ENCODE measurements at places on chromosomes 1 and 21.

DNA sequence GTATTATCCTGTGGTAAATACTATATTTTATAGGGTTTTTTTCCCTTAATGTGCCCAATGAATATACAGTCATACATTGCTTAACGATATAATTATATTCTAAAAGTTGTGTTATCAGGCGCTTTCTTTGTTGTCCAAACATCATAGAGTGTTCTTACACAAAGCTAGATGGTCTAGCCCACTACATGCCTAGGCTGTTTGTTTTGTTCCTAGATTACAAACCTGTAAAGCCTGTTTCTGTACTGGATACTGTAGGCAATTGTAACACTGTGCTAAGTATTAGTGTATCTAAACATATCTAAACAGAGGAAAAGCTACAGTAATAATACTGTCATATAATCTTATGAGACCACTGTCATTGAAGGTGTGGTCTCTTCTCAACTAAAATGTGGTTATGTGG is 242.6 kb upstream of the C1orf105 start:
- DNase-seq, result no peak

DNA sequence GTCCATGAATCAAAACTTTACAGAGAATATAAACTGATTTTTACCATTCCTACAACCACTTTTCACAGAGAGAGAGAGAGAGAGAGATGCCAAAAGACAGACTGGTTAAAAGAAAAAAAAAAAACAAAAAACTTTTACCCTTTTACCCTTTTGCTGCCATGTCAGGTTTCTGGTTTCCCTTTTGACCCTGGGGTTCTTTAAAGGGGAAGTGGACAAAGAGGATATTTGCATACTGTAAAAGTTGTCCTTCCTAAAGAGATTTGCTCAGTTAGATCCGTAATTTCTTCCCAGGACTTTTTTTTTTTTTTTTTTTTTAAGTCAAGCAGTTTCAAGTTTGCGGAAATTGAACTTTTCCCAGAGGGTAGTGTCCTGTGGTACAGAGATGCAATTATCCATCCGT is 287.8 kb upstream of the RGS18 start:
- no peak for DNase-seq

GRCh38 chr1:40394491-40395172 is 21.1 kb downstream of the SMAP2 start:
- peak; percentile 35 for DNase-seq

GRCh38 chr1:116711263-116711840 is 42.9 kb upstream of the CD2 start:
- no peak for DNase-seq

GRCh38 chr1:212042436-212042835 is 6.9 kb downstream of the DTL start:
- DNase-seq, result no peak

GRCh38 chr1:147246910-147247655 is 4.6 kb downstream of the CHD1L start:
- DNase-seq, result no peak

- no peak for DNase-seq
Measured at GRCh38 chr1:90434460-90434859, 282.6 kb downstream of the BARHL2 start.

DNA sequence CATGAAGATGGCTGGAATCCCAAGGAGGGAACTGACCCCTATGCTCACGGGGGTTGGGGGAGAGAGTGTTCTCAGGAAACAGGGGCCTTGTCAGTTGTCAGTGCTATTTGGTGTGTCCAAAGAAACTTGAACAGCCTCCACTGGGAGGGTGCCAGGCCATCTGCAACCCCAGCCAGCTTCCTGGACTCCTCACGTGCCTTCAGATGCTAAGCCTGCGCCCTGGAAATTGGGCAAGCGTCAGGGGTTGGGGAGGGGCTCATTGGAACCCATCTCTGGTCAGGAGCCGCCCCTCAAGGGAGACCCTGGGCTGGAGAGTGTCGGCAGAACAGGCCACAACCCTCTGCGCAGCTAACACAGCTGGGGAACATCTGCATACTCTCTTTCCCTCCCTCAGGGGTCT is 13.1 kb upstream of the LHX4 start:
- DNase-seq, result no peak

GRCh38 chr1:85289207-85289847 is 12.9 kb upstream of the BCL10 start:
- DNase-seq, result peak; percentile 49

GRCh38 chr1:167207940-167208623 is 12.6 kb upstream of the POU2F1 start:
- DNase-seq, result no peak

- no peak for DNase-seq
Measured at GRCh38 chr21:44267655-44268142, 6.0 kb upstream of the DNMT3L start.

GRCh38 chr1:152398812-152399698 is 15.0 kb downstream of the CRNN start:
- DNase-seq, result no peak

GRCh38 chr1:7325254-7325653 is 445.8 kb upstream of the VAMP3 start:
- no peak for DNase-seq

GRCh38 chr1:88063605-88064004 is 620.5 kb upstream of the PKN2 start:
- no peak for DNase-seq

- DNase-seq, result no peak
Measured at GRCh38 chr1:96240438-96240837, 481.1 kb upstream of the PTBP2 start.

- DNase-seq, result peak; percentile 82
Measured at GRCh38 chr21:42093991-42094421, 22.9 kb downstream of the UMODL1 start.

DNA sequence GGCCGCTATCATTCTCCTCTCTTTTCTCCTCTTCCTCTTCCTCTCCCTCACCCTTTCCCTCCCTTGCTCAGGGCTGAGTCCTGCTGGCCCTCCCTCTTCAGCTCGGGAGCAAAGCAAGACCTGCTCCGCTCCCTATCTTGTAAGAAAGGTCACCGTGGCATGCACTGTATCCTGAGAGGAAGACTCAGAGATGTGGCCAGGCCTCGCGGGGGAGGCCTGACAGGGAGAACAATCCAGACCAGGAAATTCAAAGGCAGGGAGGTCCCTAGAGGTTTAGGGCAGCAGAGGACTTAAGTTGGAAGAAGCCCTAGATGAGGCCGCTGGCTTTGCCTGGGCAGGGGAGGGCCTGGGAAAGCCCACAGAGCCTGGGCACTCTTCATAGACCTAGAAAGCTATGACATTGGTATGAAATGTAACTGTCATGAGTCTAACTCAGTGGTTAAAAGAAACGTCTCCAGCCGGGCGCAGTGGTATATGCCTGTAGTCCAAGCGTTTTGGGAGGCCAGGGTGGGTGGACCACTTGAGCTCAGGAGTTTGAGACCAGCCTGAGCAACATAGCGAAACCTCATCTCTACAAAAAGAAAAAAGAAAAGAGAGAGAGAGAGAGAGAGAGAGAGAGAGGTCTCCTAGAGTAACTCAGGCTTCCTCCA is 14.6 kb upstream of the PTAFR start:
- DNase-seq, result no peak

DNA sequence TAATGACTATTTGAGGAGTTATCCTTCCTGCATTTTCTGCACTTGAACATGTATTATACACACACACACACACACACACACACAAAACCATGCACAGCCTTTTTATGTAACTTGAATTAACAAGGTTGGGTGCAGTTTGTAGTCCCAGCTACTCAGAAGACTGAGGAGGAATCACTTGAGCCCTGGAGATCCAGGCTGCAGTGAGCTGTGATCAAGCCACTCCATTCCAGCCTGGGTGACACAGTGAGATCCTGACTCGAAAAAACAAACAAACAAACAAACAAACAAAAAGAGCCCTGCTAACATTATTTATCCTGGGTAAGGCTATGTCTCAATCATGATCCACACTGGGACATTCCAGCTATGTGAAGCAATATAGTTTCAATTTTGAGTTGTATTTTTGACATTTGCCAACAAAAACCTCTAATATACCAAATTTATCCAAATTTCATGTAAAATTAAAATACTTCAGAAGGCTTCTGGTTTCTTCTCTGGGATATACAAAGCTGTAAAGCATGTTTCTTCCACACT is 156.8 kb downstream of the NTPCR start:
- peak; percentile 26 for DNase-seq

DNA sequence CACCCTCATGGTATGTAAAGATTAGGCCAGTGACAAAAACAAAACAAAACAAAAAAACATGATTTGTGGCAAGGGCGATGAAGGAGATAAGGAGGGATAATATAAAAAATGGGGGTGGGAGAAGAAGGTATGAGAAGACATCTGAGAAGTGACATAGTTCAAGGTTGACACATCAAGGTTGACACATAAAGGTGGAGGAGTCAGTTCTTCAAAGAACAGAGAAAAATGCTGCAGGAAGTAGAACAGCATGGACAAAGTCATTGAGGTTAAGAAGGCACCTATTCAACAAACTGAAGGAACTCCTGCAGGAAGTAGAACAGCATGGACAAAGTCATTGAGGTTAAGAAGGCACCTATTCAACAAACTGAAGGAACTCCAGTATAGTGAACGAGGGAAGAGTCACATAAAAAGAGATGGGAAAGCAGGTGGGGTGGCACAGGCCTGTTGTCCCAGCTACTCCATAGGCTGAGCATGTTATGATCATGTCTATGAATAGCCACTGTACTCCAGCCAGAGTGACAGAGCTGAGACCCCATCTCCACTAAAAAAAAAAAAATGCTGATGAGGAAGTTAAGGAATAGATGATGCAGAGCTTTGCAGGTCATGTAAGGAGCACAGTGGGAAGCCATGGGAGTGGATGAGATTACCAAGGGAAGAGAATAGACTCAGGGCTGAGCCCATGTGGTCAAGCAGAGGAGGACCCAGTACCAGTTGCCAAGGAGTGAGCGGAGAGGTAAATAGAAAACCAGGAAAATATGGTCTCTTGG is 101.5 kb downstream of the ZFYVE9 start:
- no peak for DNase-seq

DNA sequence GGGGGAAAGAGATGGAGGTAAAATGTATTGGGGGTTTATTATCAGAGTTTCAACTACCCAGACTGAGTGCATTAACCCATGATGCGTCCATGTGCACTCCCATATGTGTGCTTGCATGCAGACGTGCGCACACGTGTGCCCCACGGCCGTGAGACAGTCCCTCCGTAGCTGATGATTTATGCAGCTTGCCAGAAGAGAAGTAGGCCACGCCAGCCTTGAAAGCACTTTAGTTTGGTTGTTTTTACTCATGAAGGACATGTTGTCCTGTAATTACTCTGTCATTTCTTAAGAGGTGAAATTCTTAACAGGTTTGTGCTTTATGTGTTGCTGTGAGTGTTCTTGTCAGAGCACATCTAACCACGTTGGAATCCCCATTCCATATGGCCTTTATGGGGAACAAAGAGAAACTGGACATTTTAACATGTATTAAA is 467.8 kb downstream of the LMO4 start:
- DNase-seq, result no peak

GRCh38 chr1:110888049-110888448 is 15.1 kb downstream of the CD53 start:
- no peak for DNase-seq

DNA sequence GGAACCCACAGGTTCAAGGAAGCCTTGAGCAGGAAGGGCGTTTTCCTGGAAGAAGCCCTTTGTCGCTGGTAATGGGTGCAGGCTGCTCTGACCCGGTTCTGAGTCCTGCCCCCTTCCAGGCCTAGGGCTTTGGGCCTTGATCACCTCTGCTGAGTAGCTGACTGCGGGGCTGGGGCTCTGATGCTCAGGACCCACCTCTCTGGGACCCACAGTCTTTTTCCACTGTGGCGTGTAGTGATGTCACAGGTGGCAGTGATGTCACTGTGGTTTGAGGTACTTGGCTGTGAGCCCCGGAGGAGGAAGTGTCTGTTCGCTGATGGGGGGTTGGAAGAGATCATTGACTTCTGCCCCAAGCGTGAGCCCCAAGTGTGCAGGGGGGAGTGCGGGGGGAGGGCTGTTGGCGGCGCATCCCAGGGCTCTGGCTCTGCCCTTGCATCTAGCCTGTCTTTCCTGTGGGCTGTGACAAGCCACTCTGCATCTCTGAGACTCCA is 6.9 kb downstream of the TNFRSF1B start:
- no peak for DNase-seq

DNA sequence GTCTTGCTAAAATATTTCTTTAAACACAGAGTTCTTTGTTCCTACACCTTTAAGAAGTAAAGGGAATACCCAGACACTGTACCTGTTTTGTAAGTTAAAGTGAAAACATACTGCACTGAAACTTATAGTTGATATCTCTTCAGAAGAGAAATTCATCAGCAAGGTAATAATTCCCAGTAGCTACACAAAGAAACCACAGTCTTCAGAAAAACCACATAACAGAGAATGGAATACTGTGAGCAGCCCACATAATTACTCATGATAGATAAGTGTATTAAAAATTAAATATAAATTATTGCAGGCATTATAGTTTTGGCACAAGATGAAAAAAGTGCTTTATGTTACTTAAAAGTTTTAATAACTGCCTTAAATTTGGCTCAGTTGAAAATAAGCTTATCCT is 276.6 kb downstream of the SETD4 start:
- no peak for DNase-seq

GRCh38 chr1:69987881-69988280 is 217.5 kb downstream of the LRRC40 start:
- DNase-seq, result no peak

GRCh38 chr21:29499734-29500343 is 201.1 kb downstream of the BACH1 start:
- DNase-seq, result peak; percentile 14

- no peak for DNase-seq
Measured at GRCh38 chr1:229557913-229558414, 543 bp downstream of the ABCB10 start.

DNA sequence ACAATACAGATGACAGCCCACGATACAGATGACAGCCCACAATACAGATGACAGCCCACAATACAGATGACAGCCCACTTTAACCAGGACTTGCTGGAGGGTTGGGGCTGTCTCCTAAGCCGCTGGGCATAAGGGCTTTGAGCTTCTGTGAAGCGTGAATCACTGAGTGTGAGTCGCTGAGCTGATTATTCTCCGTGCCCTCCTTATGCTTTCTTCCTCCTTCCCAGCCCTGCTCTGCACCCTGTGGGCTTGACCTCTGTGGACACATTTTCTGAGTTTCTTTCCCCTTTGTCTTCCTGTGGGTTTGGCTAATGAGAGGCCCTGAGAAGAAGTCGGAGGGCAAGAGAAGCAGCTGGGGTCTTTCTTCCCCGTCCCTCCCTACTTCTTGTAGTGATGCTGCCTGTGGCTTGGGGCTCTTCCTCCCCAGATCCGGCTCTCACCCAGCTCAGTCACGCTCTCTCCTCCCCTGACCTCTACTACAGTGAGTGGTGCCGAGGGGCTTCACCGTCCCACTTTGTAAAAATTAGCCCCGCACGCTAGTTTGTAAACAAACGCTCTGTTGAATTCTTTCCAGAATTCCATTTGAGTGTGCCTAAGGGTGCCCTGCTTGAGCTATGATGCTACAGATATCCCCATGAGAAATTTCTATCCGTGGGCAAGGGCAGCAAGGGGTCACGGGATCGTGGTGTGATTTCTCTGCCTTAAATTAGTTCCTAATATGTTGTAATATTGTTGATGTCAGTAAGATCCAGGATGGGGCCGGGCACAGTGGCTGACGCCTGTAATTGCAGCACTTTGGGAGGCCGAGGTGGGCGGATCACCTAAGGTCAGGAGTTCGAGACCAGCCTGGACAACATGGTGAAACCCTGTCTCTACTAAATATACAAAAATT is 46.4 kb upstream of the SOD1 start:
- no peak for DNase-seq

- DNase-seq, result no peak
Measured at GRCh38 chr1:3244927-3245315, 175.9 kb downstream of the PRDM16 start.
